ENCODE measurements at places on chromosomes 7 and 10.

DNA sequence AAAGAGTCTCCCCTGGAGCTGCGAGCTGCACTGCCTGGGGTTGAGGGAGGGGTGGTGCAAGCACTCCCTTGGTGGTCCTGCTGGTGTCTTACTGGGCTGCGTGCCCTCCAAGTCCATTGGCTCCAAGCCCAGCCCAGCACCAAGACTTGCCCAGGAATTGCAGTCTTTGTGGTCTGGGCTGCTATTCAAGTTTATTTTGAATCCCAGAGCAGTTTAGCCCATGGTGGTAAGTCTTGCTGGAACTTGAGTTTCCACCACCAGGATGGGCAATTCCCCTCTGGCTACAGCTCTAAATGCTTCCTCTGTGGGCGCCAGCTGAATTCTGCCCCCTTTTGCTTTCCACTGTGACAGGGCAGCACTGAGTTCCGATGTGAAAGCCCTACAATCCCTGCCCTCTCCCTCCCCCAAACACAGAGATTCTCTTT is 25.1 kb downstream of the GALNT11 start:
- DNase-seq = no peak

GRCh38 chr10:121510201-121510771 is 88.0 kb downstream of the FGFR2 start:
- no peak for DNase-seq

GRCh38 chr10:18822156-18822555 is 162.9 kb downstream of the ARL5B start:
- DNase-seq = no peak

DNA sequence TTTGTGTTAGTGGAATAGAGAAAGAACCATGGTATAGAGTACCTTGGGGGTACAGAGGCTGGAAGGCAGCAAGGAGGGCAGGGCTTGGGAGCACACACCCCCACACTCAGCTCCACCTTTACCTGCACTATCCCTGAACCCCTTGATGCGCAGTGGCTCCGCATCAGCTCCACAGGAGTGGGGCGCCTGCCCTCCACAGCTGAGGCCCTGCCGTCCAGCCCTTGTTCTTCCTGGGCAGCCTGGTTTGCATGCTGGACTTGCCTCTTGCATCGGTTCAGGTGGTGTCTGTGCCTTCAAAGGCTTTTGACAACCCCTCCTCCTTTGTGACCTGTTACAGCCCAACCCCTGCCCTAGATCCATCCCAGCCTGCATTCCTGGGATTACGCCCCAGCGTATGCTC is 52.6 kb upstream of the ZNF32 start:
- DNase-seq = no peak

DNA sequence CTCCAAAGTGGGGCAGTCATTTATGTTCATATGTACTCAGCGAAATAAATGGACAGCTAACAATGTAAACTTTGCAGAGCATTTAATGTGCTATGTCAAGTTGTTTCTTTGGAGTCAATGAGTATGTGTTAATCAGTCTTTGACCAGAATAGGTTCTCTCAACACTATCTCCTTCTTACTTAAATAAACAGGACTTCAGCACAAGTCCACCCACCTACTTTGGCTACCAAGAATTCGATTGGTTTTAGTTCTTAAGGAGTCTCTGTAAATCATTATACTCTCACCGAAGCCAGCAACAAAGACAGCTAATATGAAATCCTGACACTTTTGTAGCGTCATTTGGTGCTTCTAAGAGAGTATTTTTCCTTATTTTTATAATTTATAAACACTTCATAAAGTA is 6.9 kb downstream of the WEE2 start:
- DNase-seq = no peak

GRCh38 chr7:112503361-112503972 is 22.7 kb downstream of the LSMEM1 start:
- no peak for DNase-seq

DNA sequence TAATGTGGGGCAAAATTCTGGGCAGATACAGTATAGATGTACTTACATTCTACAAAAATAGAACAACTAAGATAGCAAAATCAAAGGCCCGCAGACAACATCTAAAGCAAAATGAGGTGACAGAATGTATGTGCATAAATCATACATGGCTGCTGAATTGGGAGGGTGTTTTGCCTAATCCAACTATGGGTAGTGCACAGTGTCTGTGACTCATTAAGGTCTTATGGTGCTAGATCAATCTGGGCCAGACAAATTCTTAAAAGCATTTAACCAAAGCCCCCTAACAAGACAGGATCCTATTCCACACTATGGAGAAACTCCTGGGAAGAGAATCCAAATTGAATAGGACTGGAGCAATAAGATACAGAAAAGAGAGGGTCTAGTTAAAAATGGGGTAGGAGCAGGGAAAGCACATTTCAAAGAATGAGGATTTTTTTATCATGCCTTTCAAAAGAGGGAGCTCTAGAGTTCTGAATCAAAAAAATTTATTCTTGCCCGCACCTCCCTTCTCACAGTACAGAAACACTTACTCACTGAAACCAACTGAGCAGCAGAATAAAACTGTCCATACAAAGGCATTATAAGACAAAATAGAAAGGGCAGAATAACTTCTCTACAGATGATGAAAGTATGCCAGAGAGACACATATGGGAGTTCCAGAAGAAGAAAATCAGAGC is 181.3 kb downstream of the RNLS start:
- DNase-seq = no peak

- peak; percentile 60 for DNase-seq
Observed at GRCh38 chr7:38374507-38374906, 101.1 kb upstream of the TARP start.

GRCh38 chr7:33872870-33873269 is 32.5 kb upstream of the BMPER start:
- no peak for DNase-seq

DNA sequence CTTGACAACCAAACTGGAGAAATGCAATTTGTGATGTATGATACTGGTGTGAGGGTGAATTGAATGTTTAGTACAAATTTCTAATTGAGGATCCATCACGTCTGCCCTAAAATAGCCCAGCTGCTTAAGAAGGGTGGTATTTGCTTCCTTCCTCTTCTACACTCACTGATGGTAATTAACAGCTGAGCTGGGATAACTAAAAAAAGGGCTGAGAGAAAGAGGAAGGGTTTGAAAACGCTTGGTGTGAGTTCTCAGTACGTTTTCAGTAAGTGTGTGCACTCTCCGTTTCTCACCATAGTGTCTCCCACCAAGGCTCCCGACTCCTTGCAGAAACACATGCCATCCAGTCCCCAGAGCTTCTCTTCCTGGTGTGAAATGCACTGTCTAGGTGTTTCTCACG is 54.3 kb downstream of the MAP3K8 start:
- no peak for DNase-seq

- DNase-seq = no peak
Observed at GRCh38 chr7:5300366-5300765, 17.6 kb downstream of the SLC29A4 start.

DNA sequence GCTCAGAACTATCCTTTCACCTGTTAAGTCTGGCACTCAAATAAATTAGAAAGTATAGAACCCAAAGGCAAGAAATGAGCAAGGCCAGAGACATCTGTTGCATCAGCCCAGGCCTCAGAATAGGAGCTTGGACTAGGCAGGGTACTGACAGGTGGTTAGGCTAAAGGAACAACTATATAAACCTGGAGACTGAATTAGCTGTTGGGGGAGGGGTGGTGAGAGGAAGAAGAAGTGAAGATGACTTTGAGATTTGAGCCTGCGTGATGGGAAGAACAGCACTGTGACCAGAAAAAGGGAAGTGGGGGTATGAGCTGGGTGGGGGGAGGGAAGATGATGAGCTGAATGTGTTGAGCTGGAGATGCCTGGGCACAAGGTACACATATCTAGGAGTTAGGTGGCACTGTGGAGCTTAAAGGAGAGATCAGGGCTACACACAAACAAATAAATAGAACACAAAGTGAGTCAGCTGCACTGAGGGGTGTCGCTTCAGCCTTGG is 244.7 kb downstream of the PTEN start:
- DNase-seq = no peak

DNA sequence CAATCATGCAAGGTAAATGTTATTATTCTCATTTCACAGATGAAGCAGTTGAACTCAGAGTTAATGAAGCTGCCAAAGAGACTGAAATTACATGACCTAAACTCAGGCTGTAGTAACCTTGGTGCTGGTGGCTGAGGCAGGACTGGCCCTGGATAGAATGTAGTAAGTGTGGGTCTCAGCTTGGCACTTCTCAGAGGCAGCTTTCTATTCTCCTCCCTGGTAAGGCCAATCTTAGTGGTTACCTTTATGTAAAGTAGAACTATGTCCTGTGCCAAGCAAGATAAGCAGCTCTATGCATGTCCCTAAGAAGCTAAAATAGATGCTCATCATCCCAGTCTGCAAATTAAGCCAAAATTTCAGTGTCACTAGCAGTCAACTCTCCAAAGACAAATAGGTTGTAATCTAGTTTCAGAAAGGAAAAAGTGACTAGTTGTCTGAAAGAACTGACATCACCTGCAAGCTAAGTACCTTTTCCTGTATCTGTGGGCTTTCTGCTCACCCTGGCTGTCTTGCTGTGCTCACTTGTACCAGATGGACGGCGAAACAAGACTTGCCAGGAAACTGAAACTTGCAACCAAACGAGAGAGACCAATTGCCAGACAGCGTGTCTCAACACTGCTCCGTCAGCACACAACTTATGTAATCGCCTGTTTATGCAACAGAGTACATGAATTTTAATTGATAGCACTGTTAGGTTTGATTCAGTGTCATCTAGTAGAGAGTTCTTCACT is 43.7 kb downstream of the CH25H start:
- DNase-seq = peak; percentile 71

- no peak for DNase-seq
Observed at GRCh38 chr7:30572212-30572841, 22.4 kb upstream of the GARS1 start.

DNA sequence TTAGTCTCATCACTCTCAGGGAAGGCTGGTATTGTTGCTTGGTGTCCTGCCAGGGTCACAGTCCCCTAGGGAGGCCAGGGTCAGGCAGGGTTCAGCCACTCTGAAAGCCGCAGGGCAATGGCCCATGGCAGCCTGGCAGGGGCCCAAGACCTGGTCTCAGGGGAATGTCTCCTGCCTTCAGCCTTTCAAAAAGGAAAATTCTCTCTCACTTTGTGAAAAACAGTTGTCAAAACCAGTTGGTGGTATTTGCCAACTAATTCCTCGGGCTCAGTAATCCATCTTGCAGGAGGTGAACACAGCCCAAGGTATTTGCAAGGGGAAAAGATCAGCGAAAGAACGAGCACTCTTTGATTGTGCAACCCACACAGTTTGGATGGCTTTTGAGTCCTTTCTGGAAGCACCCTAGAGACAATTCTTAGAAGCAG is 101.5 kb downstream of the JCAD start:
- DNase-seq = no peak

DNA sequence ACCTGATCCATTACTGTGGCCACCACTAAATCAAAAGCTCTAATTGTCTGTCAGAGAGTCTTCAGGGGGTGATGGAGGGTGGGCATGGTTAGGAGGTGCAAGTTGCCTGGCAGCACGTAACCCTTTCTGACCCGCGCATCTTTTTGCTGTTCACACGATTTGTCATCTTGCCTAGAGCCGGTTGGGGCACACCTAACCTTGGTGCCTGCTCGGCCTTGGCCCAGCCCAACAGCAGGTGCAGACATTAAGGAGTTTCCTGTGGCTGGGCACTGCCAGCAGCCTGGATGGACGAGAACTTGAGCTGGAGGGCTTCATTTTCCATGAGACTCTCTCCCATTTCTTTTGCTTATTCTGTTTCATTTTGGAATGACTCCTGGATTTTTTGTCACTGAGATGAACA is 41.0 kb upstream of the PTF1A start:
- DNase-seq = no peak
